ENCODE measurements at places on chromosomes 5 and 9. TPM values are rescaled to one million over a fixed set of nuclear protein-coding genes. Genes with fewer than 3 reads are reported as not detected.

PNPLA7 gene
- 0.71 TPM for total RNA-seq

NRG2 gene
- 2.0 TPM for total RNA-seq

WNT8A gene
- not detected for total RNA-seq

ANKRD18A gene
- total RNA-seq: 13.7 TPM

SPATA9 gene
- not detected for total RNA-seq

LEAP2 gene
- total RNA-seq: 0.52 TPM

CTSV gene
- total RNA-seq: 16.3 TPM

LNPEP gene
- 5.5 TPM for total RNA-seq

NTRK2 gene
- 0.04 TPM for total RNA-seq

ACOT12 gene
- total RNA-seq: 0.08 TPM

RUSC2 gene
- 36.1 TPM for total RNA-seq

OTP gene
- 0.08 TPM for total RNA-seq

CER1 gene
- total RNA-seq: not detected

CENPH gene
- total RNA-seq: 25.3 TPM

ANXA2R gene
- 3.1 TPM for total RNA-seq
